ENCODE measurements at places on chromosomes 5 and 9. TPM values are rescaled to one million over a fixed set of nuclear protein-coding genes. Genes with fewer than 3 reads are reported as not detected.

Gene ZNF366
- total RNA-seq: not detected

Gene PCDHGA9
- 0.10 TPM for total RNA-seq

Gene CHSY3
- not detected for total RNA-seq

Gene TERT
- 4.7 TPM for total RNA-seq

Gene MCTP1
- total RNA-seq: not detected

- no peaks in the 10 kb centered on the region for H3K27me3 ChIP-seq
- no peak overlapping the region for H3K27ac ChIP-seq
- no peaks in the 10 kb centered on the region for H3K36me3 ChIP-seq
- DNase-seq: no peak
These were observed 172.2 kb downstream of the DAB2IP start for GRCh38 chr9:121823451-121824169.

GRCh38 chr5:174877987-174878386 is 153.6 kb downstream of the MSX2 start:
- no peaks in the 10 kb centered on the region for H3K4me1 ChIP-seq
- no peak overlapping the region for H3K27ac ChIP-seq
- H3K27me3 ChIP-seq: peaks cover 6% of the 10 kb centered on the region
- DNase-seq: no peak

DNA sequence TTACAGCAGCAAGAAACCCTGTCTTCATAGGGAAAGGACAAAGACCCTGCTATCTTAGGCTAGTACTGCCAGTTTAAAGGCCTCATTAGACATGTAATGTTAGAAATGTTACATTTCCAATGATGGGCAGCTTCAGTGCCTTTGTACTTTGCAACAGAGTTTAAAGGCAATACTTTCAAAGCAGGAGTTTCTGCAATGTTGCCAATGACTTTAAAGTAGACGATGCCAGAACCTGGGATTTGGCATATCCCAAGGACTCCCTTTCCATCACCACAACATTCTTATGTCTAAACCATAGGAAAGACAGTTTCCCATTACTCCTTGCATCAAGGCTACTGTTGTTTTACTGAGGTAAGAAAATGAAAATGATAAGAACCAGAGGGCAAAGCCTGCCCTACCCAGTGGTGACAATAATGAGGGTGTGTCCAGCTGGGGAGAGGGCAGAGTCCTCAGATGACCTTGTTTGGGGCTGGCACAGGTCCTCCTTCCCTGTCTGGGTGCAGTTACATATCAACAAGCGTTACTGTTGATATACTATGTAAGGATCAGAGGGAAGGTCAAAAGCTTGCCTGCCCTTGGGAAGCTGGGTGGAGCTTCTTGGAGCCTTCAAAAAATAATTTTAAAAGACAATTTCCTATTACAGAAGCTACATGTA is 27.5 kb upstream of the MLANA start:
- H3K27me3 ChIP-seq: no peaks in the 10 kb centered on the region
- H3K27ac ChIP-seq: no peak overlapping the region
- peaks cover 3% of the 10 kb centered on the region for H3K36me3 ChIP-seq
- H3K4me3 ChIP-seq: no peak overlapping the region
- H3K4me1 ChIP-seq: no peaks in the 10 kb centered on the region

- peaks cover 21% of the 10 kb centered on the region for H3K27me3 ChIP-seq
- no peak for DNase-seq
- H3K36me3 ChIP-seq: no peaks in the 10 kb centered on the region
- no peaks in the 10 kb centered on the region for H3K4me1 ChIP-seq
- no peak overlapping the region for H3K4me3 ChIP-seq
These were observed 58.3 kb downstream of the TRIO start for GRCh38 chr5:14201325-14202045.

DNA sequence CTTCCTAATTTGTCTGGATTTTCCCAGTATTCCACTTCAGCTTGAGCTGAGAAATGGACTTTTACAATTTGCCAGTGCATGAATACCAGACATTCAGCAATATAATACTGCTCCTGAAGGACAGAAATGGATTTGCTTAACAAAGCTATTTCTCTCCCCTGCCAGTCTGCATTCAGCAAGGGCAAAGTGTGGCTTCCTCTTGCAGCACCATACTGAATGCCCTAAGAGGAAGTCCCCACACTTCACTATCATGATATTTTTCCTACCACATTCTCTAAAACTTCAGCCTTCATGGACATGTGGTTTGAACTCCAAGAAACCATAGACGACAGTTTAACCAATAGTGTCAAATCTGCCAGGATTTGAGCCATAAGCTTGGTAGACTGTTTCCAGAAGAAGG is 19.8 kb upstream of the TLE4 start:
- no peaks in the 10 kb centered on the region for H3K4me1 ChIP-seq
- no peak overlapping the region for H3K27ac ChIP-seq
- H3K36me3 ChIP-seq: no peaks in the 10 kb centered on the region

DNA sequence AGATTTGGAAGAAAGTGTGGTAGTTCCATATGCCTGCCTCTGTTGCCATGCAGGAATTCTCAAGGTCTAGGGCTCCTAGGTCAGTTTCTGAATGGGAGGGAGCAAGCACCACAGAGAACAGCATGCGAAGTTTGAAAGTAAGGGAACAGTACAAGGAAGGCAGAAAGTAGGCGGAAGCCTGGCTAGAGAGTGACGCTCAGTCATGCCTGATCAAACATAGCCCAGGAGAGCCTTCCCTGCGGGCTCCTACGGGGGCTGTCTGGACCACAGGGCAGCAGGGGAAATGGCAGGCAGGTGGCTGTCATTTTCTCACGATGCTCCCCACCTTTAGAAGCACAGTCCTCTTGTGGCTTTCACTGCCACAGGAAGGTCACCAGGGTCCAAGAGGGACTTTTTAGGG is 12.8 kb upstream of the STC2 start:
- H3K4me1 ChIP-seq: no peaks in the 10 kb centered on the region
- H3K27me3 ChIP-seq: peaks cover 11% of the 10 kb centered on the region
- H3K4me3 ChIP-seq: no peak overlapping the region
- DNase-seq: no peak
- no peaks in the 10 kb centered on the region for H3K36me3 ChIP-seq
- no peak overlapping the region for H3K27ac ChIP-seq

DNA sequence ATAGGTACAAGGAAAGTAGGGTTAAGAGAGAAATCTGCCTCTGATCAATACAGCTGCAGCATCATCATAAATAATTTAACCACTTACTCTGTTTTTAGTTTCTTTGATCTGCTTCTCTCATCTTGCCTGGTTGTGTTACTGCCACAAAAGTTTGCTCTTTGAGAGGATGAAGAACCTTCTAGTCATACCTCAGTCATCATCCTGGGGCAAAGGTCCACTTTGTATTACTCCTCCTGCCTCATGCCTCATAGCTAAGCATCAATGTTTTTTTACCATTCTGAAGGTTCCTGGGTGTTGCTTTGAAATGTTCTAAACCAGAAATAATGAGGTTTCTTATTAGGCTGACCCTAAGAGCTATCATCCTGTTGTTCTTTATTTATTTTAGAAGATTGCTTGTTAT is 17.1 kb upstream of the TRIM36 start:
- DNase-seq: no peak
- H3K27ac ChIP-seq: no peak overlapping the region
- H3K36me3 ChIP-seq: no peaks in the 10 kb centered on the region
- peaks cover 3% of the 10 kb centered on the region for H3K4me1 ChIP-seq

DNA sequence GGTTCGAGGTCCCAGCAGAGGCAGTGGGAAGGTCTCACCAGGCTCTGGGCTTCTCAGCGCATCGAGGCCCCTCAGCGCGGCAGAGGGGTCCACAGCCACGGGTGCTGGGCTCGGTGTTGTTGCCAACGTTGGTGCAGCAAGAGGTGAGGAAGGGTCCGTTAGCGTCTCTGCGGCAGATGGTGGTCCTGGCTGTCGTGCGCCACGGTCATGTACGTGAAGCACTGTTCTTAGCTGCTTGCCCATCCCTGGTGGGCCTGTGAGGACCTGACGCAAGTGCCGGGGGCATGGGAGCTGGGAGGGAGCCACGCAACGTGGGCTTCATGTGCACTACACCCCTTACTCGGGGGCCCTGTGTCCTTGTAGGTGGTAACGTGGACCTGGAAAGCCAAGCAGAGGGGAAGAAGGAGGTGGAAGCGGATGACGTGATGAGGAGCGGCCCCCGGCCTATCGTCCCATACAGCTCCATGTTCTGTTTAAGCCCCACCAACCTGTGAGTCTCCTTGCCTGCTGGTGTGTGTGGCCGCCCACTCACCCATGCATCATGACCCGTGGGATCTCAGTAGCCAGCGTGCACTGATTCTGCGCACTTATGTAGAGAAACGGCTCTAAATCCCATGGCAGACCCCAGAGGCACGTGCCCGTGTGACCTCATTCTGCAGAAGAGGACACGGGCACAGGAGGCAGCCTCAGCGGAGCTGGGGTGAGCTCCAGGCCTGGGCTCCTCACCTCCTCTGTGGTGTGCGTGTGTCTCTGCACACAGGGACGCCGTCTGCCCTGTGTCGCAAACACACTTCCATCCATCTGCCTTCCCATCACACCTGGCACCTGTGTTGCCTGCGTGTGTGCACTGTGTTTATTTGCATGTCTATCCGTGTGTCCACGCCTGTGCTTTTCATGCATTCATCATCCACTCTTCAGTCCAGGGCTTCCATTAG is 166.1 kb downstream of the CACNA1B start:
- H3K27me3 ChIP-seq: peaks cover 15% of the 10 kb centered on the region
- no peak overlapping the region for H3K27ac ChIP-seq
- H3K4me1 ChIP-seq: no peaks in the 10 kb centered on the region

- H3K36me3 ChIP-seq: no peaks in the 10 kb centered on the region
- peaks cover 4% of the 10 kb centered on the region for H3K27me3 ChIP-seq
- H3K4me3 ChIP-seq: no peak overlapping the region
- H3K27ac ChIP-seq: no peak overlapping the region
These were observed 5.6 kb upstream of the CAMK2A start for GRCh38 chr5:150295172-150295634.

Measured in activated CD4-positive, alpha-beta memory T cell treated with anti-CD3 and anti-CD28 coated beads for 36 hours (primary cell).